CD4-positive, CD25-positive, alpha-beta regulatory T cell (primary cell): ENCODE measurements at places on chromosomes 7 and 10. TPM values are rescaled to one million over a fixed set of nuclear protein-coding genes. Genes with fewer than 3 reads are reported as not detected.

DNA sequence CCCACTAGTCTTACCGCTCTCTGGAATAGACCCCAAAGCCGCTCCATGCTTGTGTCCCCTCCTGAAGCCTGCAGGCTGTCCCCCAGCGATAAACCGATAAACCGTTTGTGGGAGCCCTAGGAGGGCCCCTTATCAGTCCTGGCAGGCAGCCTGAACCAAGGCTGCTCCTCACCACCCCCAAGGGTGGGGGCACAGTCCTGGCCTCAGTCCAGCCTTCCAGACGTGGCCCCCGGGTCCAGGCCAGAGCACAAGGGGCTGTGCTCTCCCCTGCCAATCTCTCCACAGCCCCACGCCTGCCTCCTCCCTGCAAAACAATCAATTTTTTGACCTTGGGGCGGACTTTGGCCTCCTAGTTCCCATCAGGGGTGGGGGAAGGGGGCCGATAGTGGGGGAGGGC is at the start of gene TFR2:
TFR2 (minus strand) TSS at position 90 of the 397 bp plus-strand sequence; CDS start at position 47, 43 bp downstream.
- no peaks in the 10 kb centered on the region for H3K36me3 ChIP-seq
- H3K4me1 ChIP-seq = no peaks in the 10 kb centered on the region
- no peaks in the 10 kb centered on the region for H3K27me3 ChIP-seq
- H3K27ac ChIP-seq = no peak within 1 kb of the TSS
- no peak for DNase-seq

GRCh38 chr10:50216418-50216817 is 34.9 kb downstream of the ASAH2 start:
- H3K27me3 ChIP-seq = peaks cover 4% of the 10 kb centered on the region
- H3K4me3 ChIP-seq = no peak overlapping the region
- no peaks in the 10 kb centered on the region for H3K4me1 ChIP-seq
- no peaks in the 10 kb centered on the region for H3K36me3 ChIP-seq
- DNase-seq = no peak
- no peak overlapping the region for H3K27ac ChIP-seq

- no peak overlapping the region for H3K4me3 ChIP-seq
- H3K36me3 ChIP-seq = no peaks in the 10 kb centered on the region
- H3K27ac ChIP-seq = no peak overlapping the region
- peaks cover 2% of the 10 kb centered on the region for H3K27me3 ChIP-seq
Observed at GRCh38 chr10:112280205-112280921, 2.8 kb upstream of the TECTB start.

GRCh38 chr7:8005279-8005678 is 36.7 kb downstream of the GLCCI1 start:
- H3K27me3 ChIP-seq = no peaks in the 10 kb centered on the region
- peaks cover 3% of the 10 kb centered on the region for H3K4me1 ChIP-seq
- no peak for DNase-seq
- no peak overlapping the region for H3K4me3 ChIP-seq
- peaks cover 49% of the 10 kb centered on the region for H3K36me3 ChIP-seq

DNA sequence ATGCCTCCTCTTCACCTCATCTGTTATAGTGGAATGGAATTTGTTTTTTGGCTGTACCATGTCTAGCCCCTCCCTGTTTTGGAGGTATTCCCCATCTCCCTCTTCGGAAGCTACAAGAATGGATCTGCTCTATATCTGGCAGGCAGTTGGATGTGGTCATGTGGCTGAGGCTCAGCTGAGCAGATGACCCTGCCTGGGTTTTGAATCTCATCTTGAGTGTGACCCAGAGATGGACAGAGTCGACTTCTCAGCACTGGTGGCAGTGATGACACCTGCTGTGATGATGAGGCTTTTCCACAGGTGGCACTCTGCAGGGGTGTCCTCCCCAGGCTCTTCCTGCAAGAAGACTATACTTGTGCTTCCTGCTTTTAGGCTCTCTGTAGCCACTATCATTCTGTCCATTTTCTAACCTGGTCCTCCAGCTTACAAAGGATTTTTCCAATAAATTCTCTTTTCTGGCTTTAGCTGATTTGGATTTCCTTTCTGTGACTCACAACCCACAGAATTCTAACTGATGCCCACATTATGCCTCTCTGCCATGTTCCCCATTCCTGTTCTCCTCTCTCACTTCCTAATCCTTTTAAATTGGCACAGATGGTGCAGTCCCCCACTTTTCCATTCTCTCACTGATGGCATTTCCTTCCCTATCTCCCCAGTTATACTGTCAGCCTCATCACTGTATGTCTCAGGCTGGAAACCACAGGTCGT is 7.5 kb upstream of the ARHGAP22 start:
- no peak overlapping the region for H3K27ac ChIP-seq
- H3K27me3 ChIP-seq = peaks cover 18% of the 10 kb centered on the region
- H3K36me3 ChIP-seq = no peaks in the 10 kb centered on the region
- H3K4me3 ChIP-seq = no peak overlapping the region
- DNase-seq = no peak

GRCh38 chr7:155798673-155799439 is 13.4 kb downstream of the SHH start:
- H3K4me3 ChIP-seq = no peak overlapping the region
- peak; percentile 27 for DNase-seq
- H3K27ac ChIP-seq = no peak overlapping the region
- H3K36me3 ChIP-seq = no peaks in the 10 kb centered on the region
- H3K27me3 ChIP-seq = peaks cover 4% of the 10 kb centered on the region
- H3K4me1 ChIP-seq = peaks cover 12% of the 10 kb centered on the region

GRCh38 chr10:21138769-21139340 is 241.7 kb upstream of the NEBL start:
- H3K27ac ChIP-seq = no peak overlapping the region
- no peaks in the 10 kb centered on the region for H3K4me1 ChIP-seq
- no peak for DNase-seq
- no peaks in the 10 kb centered on the region for H3K27me3 ChIP-seq

DNA sequence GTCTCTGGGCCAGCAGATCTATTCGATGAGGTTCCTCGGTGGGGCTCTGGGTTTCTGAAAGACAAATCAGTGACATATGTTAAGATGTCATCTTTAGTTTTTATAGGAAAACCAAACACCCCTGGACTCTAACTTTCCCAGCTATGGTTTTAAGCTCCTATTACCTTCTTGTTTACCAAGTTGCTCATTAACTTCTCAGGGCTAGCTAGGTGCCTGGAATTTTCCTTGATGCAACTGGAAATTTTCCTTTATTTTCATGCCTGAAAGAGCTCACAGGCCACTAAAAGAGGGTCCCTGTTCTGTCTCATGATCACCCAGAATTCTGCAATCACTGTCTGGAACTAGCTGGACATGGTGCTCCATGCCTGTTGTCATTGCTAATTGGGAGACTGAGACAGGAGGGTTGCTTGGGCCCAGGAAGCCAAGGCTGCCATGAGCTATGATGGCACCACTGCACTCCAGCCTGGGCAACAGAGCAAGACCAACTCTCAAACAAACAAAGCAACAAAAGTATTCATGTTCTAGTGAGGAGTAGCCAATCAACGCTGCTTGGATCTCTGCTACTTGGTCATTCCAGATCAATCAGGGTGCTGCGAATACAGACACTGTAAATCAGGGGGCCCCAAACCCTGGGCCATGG is 1173.5 kb upstream of the AUTS2 start:
- no peaks in the 10 kb centered on the region for H3K27me3 ChIP-seq
- no peaks in the 10 kb centered on the region for H3K36me3 ChIP-seq
- H3K4me1 ChIP-seq = no peaks in the 10 kb centered on the region
- no peak for DNase-seq
- H3K4me3 ChIP-seq = no peak overlapping the region

DNA sequence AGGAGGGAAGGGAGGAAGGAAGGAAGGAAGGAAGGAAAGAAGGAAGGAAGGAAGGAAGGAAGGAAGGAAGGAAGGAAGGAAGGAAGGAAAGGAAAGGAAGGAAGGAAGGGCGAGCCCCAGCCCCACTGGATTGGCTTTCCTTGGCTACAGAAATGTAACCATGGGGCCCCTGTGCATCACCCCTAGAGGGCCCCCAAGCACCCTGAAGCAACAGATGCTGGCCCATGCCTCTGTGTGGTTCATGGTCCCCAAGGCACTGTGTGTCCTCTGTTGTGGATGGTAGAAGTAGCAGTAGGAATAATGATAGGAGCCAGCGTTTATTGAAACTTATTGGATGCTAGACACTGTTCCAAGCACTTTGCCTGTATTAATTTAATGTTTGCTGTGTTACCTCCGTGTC is 116.6 kb upstream of the MACROH2A2 start:
- H3K4me3 ChIP-seq = no peak overlapping the region
- no peaks in the 10 kb centered on the region for H3K27me3 ChIP-seq
- DNase-seq = no peak
- no peak overlapping the region for H3K27ac ChIP-seq
- no peaks in the 10 kb centered on the region for H3K4me1 ChIP-seq
- no peaks in the 10 kb centered on the region for H3K36me3 ChIP-seq

- peaks cover 2% of the 10 kb centered on the region for H3K36me3 ChIP-seq
- DNase-seq = no peak
- H3K4me3 ChIP-seq = no peak overlapping the region
- no peaks in the 10 kb centered on the region for H3K27me3 ChIP-seq
Observed at GRCh38 chr7:7614018-7614741, 26.4 kb upstream of the UMAD1 start.

DNA sequence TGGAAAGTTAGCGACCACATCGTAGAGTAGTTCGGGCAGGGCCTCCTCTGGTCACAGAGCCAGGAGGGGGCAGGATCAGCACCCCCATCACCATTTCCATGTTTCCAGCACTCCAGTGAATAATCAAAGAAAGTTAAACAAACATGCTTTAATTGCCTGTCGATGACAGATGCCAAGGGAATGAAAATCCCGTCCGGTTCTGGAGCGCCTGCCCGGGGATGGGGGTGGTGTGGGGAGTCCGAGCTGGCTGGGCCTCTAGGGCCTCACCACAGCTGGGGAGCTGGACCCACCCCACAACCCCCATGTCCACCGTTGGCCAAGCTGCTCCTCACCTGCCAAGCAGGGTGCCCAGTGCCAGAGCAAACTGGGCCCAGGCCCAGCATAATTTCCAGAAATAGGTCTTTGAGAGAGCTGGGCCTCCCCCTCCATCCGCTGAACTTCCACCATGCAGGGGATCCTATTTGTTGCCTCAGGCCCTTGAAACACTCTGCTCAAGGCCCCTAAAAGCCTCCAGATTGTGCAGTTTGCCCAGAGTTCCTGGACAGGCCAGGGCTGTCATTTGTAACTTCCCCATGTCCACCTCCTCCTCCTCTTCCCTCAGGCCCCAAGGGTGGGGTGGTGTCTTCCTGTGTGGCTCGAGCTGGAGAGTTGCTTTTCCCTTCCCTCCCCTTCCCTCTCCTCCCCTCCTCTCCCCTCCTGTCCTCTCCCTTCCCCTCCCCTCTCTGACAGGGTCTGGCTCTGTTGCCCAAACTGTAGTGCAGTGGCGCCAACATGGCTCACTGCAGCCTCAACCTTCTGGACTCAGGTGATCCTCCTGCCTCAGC is 101.0 kb downstream of the MYL10 start:
- peaks cover 2% of the 10 kb centered on the region for H3K27me3 ChIP-seq
- H3K36me3 ChIP-seq = no peaks in the 10 kb centered on the region
- no peak for DNase-seq
- H3K4me3 ChIP-seq = no peak overlapping the region
- H3K27ac ChIP-seq = no peak overlapping the region

DNA sequence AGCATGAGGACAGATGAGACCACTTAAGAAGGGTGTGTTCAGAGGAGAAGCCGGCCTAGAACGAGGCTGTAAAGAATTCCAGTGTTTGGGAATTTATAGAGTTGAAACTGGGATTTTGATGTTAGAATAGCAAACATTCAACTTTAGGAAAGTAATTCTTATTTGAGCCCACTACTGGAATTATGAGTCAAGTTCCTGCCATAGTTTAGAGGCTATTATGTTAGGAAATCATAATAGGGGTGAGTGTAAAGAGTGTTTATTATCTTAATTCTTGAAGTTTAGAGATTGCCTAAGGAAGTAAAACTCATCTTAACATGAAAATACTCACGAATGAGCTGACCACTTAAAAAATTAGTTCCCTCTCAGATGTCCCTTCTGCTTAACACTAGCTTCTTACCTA is 2.1 kb downstream of the CBLL1 start:
- no peaks in the 10 kb centered on the region for H3K27me3 ChIP-seq
- DNase-seq = no peak
- H3K4me1 ChIP-seq = peaks cover 62% of the 10 kb centered on the region

DNA sequence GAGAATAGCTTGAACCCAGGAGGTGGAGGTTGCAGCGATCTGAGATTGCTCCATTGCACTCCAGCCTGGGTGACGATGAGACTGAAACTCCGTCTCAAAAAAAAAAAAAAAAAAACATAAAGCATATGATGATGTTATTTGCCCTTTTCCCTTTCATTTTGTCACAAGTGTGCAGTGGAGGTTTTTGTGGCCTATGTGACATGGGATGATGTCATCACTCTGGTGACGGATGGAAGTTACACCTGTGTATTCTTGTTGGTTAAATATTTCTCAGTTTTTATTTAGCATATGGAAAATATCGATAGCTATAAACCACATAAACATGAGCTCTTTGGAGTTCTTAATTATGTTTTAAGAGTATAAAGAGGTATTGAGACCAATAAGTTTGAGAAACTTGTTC is 71.8 kb upstream of the EMX2 start:
- no peaks in the 10 kb centered on the region for H3K27me3 ChIP-seq
- H3K27ac ChIP-seq = no peak overlapping the region
- H3K36me3 ChIP-seq = no peaks in the 10 kb centered on the region
- no peak overlapping the region for H3K4me3 ChIP-seq
- H3K4me1 ChIP-seq = no peaks in the 10 kb centered on the region

- no peaks in the 10 kb centered on the region for H3K27me3 ChIP-seq
- no peak overlapping the region for H3K27ac ChIP-seq
- no peaks in the 10 kb centered on the region for H3K4me1 ChIP-seq
- no peak overlapping the region for H3K4me3 ChIP-seq
Observed at GRCh38 chr10:29297678-29298077, 8.8 kb downstream of the LYZL1 start.

- H3K27me3 ChIP-seq = no peaks in the 10 kb centered on the region
- peaks cover 9% of the 10 kb centered on the region for H3K4me1 ChIP-seq
- no peak overlapping the region for H3K27ac ChIP-seq
- H3K36me3 ChIP-seq = no peaks in the 10 kb centered on the region
- DNase-seq = no peak
Observed at GRCh38 chr10:61397175-61397986, 55.8 kb downstream of the TMEM26 start.

GRCh38 chr10:64385355-64385754 is 864.2 kb downstream of the REEP3 start:
- H3K4me1 ChIP-seq = no peaks in the 10 kb centered on the region
- DNase-seq = no peak
- no peaks in the 10 kb centered on the region for H3K27me3 ChIP-seq

GRCh38 chr10:96501985-96502384 is 11.7 kb downstream of the TLL2 start:
- peaks cover 7% of the 10 kb centered on the region for H3K27me3 ChIP-seq
- no peak for DNase-seq
- no peaks in the 10 kb centered on the region for H3K4me1 ChIP-seq
- no peak overlapping the region for H3K27ac ChIP-seq

- H3K27ac ChIP-seq = no peak overlapping the region
- no peaks in the 10 kb centered on the region for H3K4me1 ChIP-seq
- no peaks in the 10 kb centered on the region for H3K36me3 ChIP-seq
- no peak overlapping the region for H3K4me3 ChIP-seq
- no peak for DNase-seq
Observed at GRCh38 chr10:130970341-130971122, 341.0 kb downstream of the TCERG1L start.

Gene MPP7
- 14.3 TPM for total RNA-seq

Gene FAM25C
- total RNA-seq = not detected

Gene ACTL6B
- total RNA-seq = not detected

Gene SPDYE9
- not detected for total RNA-seq

Gene COPG2
- total RNA-seq = 6.1 TPM

Gene NYAP1
- total RNA-seq = 0.89 TPM

Gene GCK
- total RNA-seq = not detected

Gene SUN3
- total RNA-seq = not detected

Gene KCP
- total RNA-seq = 0.22 TPM

Gene IDI2
- total RNA-seq = not detected

Gene LLCFC1
- total RNA-seq = not detected

Gene OPALIN
- total RNA-seq = not detected

Gene CCDC3
- 0.15 TPM for total RNA-seq

Gene AGR2
- not detected for total RNA-seq
